ENCODE measurements at places on chromosomes 4 and X.

- DNase-seq, result no peak
Observed at GRCh38 chr4:21571100-21571499, 377.5 kb downstream of the KCNIP4 start.

DNA sequence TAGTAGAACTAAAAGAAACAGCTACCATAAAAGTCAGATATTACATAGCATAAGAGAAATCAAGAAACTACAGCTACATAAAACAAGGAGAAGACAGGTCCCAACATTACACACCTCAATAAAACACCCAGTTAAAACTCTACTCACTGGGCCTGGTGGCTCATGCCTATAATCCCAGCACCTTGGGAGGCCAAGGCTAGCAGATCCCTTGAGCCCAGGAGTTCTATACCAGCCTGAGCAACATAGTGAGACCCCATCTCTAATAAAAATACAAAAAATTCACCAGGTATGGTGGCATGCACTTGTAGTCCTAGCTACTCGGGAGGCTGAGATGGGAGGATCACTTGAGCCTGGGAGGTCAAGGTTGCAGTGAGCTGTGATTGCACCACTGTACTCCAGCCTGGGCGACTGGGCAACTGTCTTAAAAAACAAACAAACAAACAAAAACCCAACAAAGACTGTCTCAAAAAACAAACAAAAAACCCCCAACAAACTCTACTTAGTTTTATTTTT lies 15.2 kb upstream of the TXLNG start:
- no peak for DNase-seq

DNA sequence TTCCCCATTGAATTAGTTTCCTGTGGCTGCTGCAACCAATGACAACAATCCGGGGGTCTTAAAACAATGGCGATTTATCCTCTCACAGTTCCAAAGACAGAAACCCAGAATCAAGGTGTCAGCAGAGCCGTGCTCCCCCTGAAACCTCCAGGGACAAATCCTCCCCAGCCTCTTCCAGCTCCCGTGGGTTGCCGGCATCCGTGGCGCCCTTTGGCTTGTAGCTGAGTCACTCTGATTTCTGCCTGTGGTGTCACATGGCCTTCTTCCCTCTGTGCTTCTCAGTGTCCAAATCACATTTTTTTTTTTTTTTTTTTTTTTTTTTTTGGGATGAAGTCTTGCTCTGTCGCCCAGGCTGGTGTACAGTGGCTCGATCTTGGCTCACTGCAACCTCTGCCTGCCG lies 64.5 kb upstream of the STX18 start:
- DNase-seq, result no peak

GRCh38 chrX:17464194-17464593 lies 89.2 kb downstream of the NHS start:
- DNase-seq, result no peak

DNA sequence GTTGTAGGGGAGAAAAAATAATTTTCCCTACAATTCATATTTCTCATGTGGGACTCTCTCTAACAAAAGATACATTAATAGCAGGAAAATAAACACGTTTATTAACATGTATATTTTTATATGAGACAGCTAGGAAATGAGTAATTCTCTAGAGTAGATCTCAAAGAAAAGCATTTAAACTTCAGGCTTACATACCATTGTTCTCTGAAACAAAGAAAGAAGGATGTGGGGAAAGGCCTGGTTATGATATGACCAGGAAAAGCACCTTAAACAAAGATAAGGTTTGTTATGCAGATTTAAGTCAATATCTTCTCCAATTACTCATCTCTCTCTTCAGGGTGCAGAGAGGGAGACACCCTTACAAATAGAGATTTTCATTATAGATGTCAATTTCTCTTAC lies 131.3 kb downstream of the SLC7A11 start:
- DNase-seq, result no peak

- no peak for DNase-seq
Observed at GRCh38 chr4:7822137-7822505, 117.5 kb downstream of the AFAP1 start.

DNA sequence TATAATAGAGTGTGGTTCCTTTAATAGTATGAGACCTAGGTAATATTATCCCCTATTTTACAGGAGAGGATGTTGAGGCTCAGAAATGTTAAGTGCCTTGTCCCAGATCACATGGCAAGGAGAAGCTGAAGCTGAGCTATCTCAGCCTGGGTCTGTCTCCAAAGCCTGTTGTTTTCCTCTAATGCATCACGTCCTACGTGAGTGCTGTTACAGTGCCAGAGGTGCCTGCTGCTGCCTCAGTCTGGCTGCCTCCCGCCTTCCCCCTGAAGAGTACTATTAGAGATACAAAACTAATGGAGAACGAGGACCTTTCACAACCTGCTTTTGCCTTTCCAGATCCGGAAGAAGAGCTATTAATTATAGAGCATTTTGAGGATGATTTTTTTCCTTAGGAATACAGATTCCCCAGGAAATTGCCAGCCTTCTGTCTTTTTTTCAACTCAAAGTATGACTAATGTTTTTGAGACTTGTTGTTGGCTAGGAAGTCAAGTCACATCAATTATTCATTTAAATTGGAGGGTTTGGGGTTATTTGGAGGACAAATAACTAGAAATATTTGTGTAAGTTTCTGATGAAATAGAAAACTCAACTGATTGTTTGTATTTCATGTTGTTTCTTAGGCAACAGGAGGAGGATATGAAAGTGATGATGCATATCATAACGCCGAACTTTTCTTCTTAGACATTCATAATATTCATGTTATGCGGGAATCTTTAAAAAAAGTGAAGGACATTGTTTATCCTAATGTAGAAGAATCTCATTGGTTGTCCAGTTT lies 43.9 kb upstream of the MTMR1 start:
- no peak for DNase-seq

DNA sequence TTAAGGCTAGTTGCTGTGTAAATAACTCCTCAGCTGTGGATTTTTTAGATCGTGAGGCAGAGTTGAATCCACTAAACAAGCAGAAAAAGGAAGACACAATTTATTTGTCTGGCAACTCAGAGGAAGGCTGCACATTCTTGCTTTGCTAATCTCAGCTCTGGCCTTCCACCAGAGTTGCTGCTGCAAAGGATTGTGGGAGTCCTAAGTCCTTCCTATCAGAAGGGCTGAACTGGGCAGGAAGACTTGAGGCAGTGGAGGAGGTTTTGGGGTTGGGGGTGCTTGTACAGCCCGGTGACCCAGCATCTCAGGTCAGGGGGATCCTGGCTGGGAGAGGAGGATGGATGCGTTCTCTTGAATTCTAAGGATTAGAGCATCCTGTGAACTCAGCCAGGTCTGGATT lies 11.0 kb upstream of the VSIG1 start:
- DNase-seq, result no peak

GRCh38 chrX:32183066-32183465 lies 1028.3 kb downstream of the DMD start:
- DNase-seq, result no peak

DNA sequence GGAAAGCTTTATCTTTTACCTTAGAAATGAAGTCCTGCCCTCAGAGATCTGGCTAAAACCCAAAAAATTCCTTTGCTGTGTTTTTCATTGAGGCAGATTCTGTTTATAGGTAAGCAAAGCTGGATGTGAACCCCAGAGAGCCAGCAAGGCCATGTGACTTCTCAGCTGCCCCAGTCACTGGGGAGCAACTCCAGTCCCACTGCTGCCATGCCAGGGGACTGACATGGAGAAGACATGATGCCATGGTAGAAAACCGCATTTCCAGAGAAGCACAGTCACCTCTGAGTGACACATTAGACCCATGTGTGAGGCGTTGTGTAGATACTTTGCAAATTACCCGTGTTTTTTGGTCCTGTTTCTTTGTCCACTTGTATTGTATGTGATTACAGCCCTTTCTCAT lies 45.4 kb downstream of the PTTG2 start:
- DNase-seq, result no peak

- no peak for DNase-seq
Observed at GRCh38 chr4:2354760-2355159, 63.7 kb downstream of the ZFYVE28 start.

DNA sequence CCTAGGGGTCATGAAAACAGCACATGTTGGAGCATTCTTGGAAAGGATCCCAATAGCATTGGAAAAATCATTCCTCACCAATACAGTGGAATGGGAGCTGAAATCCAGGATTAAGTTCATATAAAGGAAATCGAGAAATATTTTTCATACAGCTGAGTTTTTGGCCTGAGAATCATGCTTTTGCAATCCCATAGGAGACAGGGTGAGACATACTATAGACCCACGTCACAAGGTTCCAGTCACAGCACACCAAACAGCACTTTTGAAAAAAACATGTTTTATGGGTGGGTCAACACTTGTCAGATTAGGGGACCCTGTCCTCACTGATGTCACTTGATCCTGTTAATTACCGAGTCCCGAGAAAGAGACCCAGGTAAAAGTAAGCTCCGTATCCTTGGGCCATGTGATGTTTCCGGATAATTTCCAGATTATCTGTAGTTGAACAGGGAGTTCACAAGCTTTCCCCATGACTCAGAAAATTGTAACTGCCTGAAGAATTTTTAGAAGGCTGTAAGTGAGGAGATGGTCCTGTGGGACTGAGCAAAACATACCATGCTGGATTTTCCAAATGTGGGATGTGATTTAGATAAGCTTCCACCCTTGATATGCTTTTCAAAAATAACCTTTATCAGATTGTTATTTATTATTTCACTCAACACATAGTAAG lies 80.9 kb upstream of the TLR3 start:
- no peak for DNase-seq

GRCh38 chr4:139973616-139974015 lies 180.4 kb downstream of the MAML3 start:
- DNase-seq, result no peak

- no peak for DNase-seq
Observed at GRCh38 chr4:47075919-47076318, 44.6 kb downstream of the GABRB1 start.

DNA sequence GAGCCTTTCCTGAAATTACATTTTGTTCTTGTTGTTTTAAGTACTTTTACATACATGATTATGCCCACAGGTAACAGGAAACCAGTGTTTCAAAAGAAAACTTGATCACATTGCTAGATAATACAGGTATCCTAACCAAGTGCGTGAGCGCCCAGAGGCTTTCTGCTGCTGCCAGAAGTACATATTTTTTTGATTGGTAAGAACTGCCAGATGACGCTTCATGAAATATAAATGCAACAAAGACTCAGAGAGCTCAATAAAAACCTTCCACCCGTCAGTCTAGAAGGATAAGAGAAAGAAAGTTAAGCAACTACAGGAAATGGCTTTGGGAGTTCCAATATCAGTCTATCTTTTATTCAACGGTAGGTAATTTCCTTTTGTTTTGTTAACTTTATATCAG lies at the start of gene EPGN:
Gene EPGN, plus strand, starts transcription at position 256 of the 400 bp plus-strand sequence. Its CDS starts 64 bp downstream, at position 320.
- no peak for DNase-seq

DNA sequence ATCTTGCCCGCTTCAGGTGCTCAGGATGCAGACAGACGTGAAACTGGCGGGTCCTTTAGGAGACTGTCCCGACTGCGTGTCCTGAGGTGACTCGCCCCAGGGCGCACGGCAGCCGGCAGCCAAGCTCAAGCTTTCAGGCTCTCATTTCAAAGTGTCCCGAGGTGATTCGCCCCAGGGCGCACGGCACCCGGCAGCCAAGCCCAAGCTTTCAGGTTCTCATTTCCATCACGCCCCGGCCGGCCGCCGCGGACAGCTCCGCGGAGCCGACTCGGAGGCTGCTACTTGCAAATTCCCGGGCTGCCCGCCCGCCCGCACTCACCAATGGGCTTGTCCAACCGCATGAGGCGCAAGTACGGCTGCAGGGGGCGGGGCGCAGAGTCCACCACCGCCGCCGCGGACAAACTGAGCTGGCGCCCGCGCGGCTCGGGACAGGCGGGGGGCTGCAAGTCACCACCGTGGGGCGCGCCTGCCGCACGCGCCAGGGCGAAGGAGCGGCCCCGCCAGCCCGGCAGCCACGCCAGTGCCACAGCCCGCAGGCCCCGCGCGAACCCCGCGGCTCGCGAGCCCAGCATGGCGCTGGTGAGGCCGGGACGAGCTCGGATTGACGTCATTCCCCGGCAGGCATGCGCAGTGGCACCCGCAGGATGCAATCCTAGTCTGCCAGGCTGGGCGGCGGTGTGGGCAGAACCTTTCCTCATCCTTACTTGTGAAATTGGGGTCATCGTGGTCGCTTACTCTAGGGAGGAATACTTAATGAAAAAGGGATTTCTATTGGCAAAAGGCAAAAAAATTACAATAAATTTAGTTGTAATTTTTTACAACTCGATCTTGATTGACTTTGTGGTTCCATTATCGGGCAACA lies at the start of gene COQ2:
Gene COQ2, minus strand, starts transcription at position 606 of the 862 bp plus-strand sequence. Its CDS starts 34 bp downstream, at position 572.
- DNase-seq, result peak; percentile 95

DNA sequence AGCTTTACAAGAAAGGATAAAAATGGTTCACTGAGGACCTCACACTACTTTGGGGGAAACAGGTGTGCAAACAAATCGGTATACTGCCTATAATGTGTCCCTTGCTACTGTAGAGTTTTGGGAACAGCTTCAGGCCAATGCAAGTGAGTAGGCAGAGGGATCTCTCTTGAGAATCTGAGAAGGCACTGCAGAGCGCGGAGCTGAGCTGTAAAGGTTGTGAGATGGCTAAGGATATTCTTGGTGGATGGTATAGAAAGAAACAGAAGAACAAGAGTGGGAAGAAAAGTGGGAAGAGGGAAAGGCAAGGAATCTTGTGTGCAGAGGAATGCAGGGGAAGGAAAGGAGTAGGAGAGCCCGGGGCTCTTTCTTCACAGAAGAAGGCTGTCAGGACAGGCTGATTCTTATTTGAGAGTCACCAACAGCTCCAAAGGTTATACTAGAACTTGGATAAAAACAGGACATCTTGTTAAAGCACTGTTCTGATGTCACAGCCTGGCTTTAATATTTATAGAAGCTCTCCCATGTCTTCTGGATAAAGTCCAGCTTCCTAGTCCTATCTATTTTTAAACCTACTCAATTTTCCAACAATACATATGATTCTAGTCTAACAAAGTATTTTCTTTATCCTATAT lies 985.6 kb upstream of the HS3ST1 start:
- DNase-seq, result peak; percentile 11

DNA sequence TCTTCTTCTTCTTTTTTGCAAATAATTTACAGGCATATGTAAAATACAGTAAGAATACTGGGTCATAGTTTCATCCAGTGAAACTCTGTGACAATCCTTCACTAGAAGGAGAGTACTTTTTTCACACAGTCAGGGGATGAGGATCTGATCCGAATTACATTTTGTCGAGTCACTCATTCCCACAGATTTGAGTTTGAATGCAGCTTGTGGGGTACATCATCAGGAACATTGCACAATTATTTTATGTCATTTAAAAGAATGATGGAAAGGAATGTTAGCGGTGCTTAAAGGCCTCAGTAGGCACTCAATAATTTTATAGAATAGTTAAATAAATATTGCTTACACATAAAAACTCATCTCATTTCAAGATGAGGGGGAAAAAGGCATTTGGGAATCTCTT lies 88.6 kb downstream of the CHRNA9 start:
- no peak for DNase-seq

- no peak for DNase-seq
Observed at GRCh38 chr4:149291463-149291862, 524.2 kb downstream of the IQCM start.
